ENCODE measurements at places on chromosomes 16 and 17.

DNA sequence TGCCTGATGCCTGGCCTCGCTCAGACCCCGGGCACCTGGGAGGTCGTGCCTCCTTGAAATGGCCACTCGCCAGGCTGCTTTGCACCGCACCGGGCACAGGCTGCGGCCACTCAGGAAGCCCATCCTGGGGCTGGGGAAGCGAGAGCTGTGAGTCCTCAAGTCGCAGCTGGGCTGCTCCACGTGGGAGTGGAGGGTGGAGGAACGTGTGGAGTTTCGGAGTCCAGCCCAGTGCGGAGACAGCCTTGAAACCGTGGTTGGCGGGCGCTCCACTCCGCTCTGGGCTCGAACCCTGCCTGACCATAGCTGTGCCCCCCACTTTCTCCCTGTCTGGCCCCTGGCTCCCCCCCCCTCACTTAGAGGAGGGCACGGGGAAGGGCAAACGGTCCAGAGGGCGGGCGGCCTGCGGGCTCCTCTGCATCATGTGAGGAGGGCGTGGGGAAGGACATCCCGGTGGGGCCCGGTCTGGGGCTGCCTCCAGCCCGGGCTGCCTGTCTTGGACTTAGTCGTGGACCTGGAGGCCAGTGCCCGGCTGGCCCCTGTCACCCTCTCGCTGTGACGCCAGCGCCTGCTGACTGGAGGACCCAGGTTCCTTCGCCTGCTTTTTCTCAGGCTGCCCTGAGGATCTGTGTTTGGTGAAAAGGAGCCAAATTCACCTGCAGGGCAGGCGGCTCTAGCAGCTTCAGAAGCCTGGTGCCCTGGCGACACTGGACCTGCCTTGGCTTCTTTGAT lies 2.5 kb downstream of the UBE2I start:
- DNase-seq: no peak

DNA sequence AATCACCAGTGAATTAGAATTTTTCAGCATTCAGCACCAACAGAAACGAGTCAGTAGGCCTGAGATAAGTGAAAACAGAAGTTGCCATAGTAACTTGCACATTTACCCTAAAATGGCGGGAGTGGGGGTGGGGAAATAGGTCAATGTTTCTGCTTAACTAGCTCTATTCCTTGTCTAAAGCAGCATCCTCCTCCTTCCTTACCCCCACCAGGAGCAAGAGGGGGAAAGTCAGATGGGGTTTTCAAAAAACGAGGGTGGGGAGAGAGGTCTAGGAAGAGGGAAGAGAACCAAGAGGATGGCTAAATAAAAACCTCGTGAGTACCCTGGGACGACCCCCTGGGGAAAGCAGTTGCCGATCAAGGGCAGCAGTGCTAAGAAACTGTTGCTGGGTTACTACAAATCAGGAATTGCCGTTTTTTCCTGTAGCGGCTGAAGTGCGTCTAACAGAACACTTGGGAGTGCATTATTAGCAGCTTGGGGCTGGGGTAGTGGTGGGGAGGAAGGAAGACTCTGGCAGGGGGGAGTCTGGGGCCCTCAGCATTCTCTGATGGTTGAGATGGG lies 34.4 kb upstream of the MNT start:
- DNase-seq: no peak

- DNase-seq: no peak
These were observed 62.3 kb downstream of the TNFRSF13B start for GRCh38 chr17:16909472-16910246.

DNA sequence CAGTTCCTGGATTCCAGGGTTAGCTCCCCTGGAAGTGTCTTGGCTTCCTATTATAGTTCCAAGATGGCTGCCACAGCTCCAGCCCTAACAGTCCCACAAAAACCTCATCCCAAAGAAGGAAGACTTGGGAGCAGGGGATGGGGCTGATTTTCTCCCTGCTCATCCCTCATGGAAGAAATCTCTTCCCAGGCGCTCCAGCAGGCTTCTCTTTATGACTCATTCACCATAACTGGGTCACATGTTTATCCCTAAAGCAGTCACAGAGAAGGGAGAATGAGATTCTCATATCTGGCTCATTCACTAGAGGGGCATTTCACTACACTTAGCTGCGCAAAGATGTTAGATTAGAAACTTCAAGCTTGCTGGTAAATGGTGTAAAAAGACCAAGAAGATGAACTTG lies 206.5 kb upstream of the IRX3 start:
- DNase-seq: no peak

- DNase-seq: no peak
These were observed 384.3 kb downstream of the RBFOX1 start for GRCh38 chr16:7716660-7717550.

GRCh38 chr16:65888201-65888600 lies 478.3 kb upstream of the CDH5 start:
- no peak for DNase-seq

GRCh38 chr16:711548-712320 lies 3.2 kb upstream of the METRN start:
- DNase-seq: peak; percentile 63

- no peak for DNase-seq
These were observed 1.1 kb downstream of the SPECC1 start for GRCh38 chr17:20010099-20010863.

- peak; percentile 53 for DNase-seq
These were observed at the start of gene ITGA3 for GRCh38 chr17:50055426-50056216. Gene ITGA3, plus strand, starts transcription at chr17:50056110. Its CDS starts 330 bp downstream, at chr17:50056440.

- no peak for DNase-seq
These were observed 120.6 kb downstream of the GOSR1 start for GRCh38 chr17:30597776-30598288.

- DNase-seq: no peak
These were observed 7.2 kb downstream of the DLX3 start for GRCh38 chr17:49987681-49988441.

DNA sequence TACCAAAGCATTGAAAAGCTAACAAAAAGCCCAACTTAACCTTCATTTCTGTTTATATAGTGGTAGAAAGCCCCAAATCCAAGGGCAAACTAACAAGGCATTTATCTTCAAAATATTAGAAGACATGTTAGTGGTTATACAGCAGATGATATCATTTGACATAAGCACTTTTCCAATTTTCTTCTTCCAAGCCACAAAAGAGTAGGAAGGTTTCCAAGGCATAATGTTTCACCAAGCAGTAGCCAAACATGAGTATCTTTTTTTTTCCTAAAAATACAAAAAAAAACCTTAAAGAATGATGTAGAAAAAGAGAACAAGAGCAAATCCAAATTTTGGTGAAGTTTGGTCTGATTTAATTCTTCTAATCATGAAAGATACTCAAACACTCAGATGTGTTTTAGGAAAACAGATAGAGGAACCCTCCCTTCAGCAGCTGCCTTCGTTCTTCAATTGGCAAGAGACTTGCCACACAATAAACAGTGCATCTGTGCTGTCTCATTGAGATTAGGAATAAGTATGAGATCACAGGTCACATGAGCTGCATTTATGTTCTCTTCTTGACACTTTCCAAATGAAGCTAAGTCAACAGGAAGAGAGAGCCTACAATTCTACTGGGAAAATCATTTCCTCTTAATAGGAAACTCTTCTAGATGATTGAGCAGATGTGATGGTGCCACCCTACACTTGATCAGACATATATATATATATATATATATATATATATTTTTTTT lies 106.7 kb downstream of the TTC19 start:
- no peak for DNase-seq

DNA sequence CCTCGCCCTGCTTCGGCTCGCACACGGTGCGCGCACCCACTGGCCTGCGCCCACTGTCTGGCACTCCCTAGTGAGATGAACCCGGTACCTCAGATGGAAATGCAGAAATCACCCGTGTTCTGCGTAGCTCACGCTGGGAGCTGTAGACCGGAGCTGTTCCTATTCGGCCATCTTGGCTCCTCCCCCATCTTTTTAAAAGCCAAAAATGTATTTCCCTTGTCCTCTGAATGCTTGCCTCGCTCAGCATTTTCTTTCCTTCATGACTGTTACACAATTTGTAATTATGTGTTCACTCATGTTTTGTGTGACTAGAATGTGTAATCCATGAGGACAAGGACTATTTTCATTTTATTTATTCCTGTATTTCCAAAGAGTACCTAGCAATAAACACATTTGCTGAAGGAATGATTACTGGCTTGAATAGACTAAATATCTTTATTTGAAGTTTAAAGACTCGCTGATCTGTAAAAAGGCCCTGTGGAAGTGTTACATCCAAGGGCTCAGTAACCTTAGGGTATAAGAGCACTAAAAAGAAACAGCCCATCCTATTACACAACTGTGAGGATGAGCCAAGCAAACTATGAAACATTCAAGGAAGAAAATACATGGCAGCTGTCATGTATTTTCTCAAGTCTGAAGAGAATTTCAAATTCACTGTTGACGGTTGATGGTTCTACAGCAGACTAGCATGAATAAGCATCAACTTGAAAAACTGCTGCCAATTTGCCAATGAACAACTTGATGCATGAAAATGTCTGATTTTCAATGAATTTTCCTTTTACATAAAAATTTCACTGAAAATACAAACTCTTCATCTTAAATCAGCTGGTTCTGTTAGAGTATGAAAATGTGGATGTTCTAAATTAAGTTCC lies 192.6 kb downstream of the MYO1D start:
- no peak for DNase-seq

DNA sequence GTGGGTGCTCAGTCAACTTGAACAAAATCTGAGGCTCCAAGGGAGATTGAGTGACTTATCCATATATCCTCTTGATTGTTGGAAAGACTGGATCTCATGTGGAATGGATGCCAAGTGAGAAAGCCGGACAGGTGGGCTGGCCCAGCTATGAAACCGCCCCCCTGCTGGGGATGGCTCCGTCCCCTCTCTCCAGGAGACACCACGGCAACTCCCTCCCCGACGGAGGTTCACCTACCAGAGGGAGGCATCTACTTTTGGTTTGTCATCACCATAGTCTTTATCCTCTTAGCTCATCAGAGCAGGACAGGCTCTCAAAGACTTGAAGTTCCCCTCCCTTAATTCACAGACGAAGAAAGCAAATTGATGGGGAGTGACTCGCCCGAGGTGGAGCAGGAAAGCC lies 1.8 kb upstream of the ALG1 start:
- no peak for DNase-seq

DNA sequence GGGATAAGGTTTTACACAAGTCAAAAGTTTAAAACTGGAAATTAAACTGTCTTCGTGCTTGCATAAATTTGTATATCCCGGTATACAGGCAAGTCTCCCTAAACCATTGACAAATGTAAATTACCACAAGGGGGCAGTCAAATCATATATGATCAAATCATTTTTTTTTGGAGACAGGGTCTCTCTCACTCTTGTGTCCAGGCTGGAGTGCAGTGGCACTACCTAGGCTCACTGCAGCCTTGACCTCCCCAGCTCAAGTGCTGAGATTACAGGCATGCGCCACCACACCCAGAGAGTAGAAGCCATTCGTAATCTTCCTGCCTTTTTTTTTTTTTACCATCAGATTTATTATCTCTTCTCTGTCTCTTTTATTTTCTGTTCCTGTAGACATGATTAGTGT lies 18.5 kb downstream of the TOP2A start:
- DNase-seq: peak; percentile 62

- DNase-seq: no peak
These were observed 179.6 kb downstream of the WSCD1 start for GRCh38 chr17:6249732-6250131.

DNA sequence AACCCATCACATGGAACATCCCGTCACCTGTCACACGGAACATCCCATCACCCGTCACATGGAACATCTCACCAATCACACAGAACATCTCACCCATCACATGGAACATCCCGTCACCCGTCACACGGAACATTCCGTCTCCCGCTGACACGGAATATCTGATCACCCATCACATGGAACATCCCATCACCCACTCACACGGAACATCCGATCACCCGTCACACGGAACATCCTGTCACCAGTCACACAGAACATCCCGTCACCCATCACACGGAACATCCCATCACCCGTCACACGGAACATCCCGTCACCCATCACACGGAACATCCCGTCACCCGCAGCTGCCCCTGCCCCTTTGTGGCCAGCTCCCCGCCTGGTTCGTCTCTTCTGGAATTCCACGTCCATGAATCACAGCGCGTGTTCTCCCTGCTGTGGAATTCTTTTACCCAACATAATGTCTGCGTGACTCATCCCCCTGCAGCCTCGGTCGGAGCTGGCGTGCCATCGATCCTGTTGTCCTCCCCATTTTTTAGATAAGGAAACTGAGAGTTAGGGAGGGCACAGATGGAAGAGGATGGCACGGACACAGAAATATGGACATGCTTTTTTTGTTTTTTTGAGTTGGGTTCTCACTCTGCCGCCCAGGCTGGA lies 5.6 kb downstream of the CPNE7 start:
- no peak for DNase-seq

DNA sequence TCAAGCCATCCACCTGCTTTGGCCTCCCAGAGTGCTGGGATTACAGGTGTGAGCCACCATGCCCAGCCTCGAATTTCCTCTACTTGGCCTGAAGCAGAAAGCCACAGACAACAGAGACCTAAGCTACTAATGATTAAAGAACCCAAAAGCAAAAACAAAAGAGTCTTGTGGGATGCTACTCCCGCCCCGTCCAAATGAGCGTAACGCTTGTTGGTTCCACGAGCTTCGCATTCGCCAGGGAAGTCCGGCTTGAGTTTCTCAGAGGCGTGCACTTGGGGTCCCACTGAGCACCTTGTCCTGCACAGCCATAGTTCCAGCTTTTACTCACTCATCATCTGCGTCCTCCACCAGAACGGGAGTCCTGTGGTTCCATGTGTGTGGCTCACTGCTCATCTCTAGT lies 16.0 kb downstream of the CEP295NL start:
- no peak for DNase-seq

GRCh38 chr17:39243155-39243554 lies 17.4 kb upstream of the STAC2 start:
- no peak for DNase-seq

DNA sequence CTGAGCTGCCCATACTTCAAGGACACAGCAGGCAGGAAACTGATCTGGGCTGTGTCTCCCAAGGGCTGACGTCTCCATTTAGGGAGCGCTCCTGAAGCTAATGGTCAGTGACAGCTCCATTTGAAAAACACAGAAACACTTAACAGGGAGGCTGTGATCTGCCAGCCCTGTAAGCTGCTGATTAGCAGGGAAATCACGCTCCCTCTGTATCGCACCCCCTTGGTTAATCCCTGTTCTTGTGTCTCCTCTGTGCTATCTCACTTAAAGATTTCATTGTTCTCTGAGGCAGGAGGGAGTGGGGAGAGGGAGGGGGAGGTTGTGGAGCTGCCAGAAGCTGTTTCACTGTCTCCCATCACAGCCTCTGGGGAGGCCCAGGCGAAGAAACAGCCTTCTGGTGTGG lies 47.4 kb upstream of the CACNG3 start:
- no peak for DNase-seq

- DNase-seq: no peak
These were observed 6.6 kb downstream of the LUC7L3 start for GRCh38 chr17:50725769-50726655.

DNA sequence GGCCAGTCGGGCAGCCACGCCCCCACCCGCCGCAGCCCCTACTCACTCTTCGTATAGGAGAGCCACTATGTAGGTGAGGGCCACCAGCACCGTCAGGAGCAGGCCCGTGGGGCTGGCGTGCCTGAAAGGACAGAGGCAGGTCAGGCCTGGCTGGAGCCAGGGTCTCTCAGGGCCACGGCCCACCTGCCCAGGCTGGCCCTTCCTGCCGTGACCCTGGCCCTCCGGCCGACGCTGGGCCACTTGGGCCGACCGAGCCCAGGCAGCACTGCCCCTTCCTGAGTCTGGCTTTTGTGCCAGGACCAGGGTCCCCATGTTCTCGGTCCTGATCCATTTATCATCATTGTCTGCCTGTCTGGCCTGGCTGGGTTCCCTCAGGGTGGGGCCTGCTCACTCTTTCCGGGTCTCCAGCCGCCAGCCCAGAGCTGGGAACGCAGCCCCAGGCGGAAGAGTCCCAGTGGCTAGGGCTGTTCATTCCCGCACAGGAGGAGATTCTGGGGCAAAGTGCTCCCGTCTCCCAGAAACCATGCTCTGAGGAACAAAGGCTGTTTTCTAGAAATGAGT lies 10.1 kb upstream of the RASD1 start:
- DNase-seq: no peak

- no peak for DNase-seq
These were observed 25.1 kb downstream of the C1QTNF1 start for GRCh38 chr17:79048826-79049755.

Measured in T-helper 2 cell (primary cell).